ENCODE measurements at places on chromosomes 7 and 10.

DNA sequence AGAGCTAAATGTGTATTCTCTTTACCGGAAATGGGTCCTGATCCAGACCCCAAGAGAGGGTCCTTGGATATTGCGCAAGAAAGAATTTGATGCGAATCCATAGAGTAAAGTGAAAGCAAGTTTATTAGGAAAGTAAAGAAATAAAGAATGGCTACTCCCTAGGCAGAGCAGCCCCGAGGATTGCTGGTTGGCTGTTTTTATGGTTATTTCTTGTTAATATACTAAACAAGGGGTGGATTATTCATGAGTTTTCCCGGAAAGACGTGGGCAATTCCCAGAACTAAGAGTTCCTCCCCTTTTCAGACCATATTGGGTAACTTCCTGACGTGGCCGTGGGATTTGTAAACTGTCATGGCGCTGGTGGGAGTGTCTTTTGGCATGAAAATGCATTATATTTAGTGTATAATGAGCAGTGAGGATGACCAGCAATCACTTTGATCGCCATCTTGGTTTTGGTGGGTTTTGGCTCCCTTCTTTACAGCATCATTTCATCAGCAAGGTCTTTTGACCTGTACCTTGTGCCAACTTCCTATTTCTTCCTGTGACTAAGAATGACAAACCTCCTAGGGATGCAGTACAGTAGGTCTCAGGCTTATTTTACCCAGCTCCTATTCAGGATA lies 60.4 kb downstream of the ARL4A start:
- no peak for DNase-seq

GRCh38 chr10:92837456-92837855 lies 10.9 kb upstream of the EXOC6 start:
- DNase-seq = no peak

DNA sequence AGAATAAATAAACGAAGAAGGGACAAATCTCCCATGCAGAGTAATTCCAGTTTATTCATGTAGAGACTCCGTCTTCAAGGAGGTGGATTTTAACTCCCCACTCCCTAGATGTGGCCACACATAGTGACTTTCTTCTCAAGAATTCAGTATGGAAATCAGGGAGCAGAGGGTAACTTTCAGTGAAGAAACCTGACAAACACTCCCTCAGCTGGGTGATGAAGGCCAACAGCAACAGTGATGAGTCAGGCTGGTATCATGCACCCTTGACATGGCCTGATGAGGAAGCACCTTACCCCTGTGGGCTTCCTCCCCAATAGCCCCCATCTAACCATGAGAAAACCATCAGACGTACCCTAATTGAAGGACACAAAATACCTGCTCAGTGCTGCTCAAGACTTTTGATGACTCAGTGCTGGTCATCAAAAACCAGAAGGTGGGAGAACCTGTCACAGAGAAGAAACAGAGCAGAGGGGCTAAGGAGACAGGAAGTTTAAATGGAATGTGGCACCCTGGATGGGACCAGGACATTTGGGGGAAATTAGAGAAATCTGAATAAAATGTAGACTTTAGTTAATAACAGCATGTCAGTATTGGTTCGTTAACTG lies 50.6 kb downstream of the ADAMTS14 start:
- DNase-seq = no peak

DNA sequence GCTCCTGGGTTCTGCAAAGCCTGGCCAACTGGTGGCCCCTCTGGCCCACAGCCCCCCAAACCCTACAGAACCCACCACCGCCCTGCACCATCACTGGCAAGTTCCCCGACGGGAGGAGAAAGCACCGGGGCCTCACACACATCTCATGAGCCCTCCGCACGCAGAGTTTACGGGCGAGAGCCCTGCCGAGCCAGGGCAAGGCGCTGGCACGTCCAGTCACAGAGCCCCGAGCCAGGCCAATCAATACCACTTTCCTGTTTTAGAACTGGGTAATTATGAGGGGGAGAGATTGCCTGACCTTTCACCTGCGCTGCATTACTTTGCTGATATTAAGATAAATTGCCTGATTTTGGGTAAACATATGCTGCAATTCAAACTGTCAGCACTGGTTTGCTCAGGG lies 113.3 kb downstream of the EBF3 start:
- DNase-seq = no peak

DNA sequence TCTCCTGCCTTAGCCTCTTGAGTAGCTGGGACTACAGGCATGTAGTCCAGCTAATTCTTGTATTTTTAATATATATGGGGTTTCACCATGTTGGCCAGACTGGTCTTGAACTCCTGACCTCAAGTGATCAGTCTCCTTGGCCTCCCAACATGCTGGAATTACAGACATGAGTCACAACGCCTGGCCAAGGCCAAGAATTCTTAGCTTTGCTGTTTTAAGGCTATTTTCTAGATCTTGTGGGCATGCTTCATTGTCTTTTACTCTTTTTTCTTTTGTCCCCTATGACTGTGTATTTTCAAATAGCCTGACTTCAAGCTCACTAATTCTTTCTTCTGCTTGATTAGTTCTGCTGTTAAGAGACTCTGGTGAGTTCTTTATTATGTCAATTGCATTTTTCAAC lies 56.4 kb upstream of the TAS2R16 start:
- DNase-seq = no peak

DNA sequence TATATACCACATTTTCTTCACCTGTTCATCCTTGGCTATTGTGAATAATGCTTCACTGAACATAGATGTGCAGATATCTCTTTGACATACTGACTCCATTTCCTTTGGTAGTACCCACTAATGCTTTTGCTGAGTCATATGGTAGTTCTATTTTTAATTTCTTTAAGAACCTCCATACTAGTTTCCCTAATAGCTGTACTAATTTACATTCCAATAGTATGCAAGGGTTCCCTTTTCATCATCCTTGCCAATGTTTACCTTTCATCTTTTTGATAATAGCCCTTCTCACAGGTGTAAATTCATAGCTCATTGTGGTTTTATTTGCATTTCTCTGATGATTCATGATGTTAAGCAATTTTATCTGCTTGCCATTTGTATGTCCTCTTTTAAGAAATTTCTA lies 159.9 kb downstream of the CALCR start:
- no peak for DNase-seq

GRCh38 chr10:84801916-84802315 lies 473.5 kb downstream of the CCSER2 start:
- DNase-seq = no peak

GRCh38 chr7:76069238-76069638 lies 21.3 kb downstream of the MDH2 start:
- DNase-seq = no peak

GRCh38 chr10:1054684-1055083 lies 1.5 kb upstream of the WDR37 start:
- DNase-seq = no peak

GRCh38 chr10:103678178-103678526 lies 177.2 kb downstream of the SH3PXD2A start:
- DNase-seq = peak; percentile 66

DNA sequence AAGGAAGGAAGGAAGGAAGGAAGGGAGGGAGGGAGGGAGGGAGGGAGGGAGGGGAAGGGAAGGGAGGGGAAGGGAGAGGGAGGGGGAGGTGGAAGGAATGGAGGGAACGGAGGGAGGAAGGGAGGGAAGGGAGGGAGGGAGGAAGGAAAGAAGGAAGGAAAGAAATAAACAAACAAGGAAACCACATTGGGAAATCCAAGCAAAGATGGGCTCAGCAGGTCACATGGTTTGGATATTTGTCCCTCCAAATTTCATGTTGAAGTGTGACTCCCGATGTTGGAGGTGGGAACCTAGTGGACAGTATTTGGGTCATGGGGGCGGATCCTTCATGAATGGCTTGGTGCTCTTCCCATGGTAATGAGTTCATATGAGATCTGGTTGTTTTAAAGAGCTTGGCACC lies 454.6 kb upstream of the C7orf33 start:
- no peak for DNase-seq

DNA sequence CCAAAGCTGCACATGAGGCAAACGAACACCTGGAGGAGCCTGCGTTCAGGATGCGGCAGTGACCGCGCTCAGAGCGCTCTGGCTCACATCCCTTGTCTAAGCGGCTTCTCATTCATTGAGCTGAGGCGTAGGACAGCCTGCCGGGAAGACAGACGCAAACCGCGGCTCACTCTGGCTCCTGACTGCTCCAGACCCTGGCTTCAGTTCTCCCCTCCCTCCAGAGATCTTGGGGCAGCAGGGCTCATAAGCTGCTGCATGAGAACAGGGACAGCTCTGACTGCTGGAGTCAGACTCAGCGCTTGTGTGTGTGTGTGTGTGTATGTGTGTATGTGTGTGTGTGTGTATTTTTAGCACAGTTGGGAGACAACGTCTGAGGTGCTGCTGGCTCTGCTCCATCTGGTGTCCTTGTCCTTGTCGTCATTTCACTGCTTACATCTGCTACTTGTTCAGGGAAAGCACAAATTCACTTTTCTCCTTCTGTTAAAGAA lies 15.8 kb upstream of the LYZL2 start:
- no peak for DNase-seq

DNA sequence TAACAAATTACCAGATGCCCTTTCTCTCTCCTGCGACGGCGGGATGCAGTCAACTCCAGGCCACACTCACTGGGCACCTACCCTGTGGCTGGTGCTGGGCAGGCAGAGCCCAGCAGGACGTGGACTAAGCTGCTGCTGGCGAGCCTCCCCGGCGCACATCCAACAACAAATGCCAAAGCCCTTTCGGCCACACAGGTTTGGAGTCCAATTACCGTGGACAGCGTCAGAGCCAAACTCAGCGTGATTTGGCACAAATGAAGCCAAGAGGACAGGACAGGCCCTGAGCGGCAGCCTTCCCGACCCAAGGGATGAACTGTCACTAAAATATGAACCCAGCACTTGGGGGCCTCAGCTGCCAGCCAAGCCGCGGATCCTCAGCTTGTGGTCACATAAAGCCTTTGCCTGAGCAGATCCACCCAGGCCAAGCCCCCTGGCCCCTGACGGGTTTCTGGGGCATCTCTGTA lies 28.4 kb downstream of the DAGLB start:
- DNase-seq = no peak

GRCh38 chr7:36119005-36119706 lies 33.9 kb upstream of the EEPD1 start:
- DNase-seq = no peak

DNA sequence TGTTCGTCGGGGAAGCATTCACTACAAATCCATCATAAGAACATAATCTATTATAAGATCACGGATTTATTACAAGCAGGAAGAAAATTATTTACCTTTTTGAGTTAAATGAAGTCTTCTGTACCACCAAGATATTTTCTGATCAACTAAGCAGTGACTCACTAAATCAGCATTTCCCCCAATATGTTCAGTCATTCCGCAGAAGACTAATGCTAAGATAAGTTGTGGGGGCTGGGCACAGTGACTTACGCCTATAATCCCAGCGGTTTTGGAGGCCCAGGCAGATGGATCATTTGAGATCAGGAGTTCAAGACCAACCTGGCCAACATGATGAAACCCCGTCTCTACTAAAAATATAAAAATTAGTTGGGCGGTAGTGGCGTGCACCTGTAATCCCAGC lies 144.2 kb upstream of the EGR2 start:
- DNase-seq = no peak

DNA sequence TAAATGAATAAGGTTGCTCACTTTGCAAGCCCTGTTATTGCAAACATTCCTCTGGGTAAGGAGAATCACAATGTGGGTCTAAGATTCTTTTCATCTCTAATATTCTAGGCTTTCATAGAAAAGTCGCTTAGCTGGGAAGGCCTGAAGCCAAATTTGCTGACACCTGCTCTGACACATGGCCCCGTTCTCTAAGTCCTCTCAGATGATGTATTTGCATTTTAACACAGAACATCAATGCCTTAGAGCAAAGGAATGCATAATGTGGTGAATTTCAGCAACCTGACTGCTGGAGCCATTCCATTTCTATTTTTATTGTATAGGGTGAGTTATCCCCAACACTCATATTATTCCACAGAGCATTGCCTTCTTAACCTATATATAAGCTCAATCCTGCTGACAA lies 682.1 kb upstream of the NRP1 start:
- no peak for DNase-seq

DNA sequence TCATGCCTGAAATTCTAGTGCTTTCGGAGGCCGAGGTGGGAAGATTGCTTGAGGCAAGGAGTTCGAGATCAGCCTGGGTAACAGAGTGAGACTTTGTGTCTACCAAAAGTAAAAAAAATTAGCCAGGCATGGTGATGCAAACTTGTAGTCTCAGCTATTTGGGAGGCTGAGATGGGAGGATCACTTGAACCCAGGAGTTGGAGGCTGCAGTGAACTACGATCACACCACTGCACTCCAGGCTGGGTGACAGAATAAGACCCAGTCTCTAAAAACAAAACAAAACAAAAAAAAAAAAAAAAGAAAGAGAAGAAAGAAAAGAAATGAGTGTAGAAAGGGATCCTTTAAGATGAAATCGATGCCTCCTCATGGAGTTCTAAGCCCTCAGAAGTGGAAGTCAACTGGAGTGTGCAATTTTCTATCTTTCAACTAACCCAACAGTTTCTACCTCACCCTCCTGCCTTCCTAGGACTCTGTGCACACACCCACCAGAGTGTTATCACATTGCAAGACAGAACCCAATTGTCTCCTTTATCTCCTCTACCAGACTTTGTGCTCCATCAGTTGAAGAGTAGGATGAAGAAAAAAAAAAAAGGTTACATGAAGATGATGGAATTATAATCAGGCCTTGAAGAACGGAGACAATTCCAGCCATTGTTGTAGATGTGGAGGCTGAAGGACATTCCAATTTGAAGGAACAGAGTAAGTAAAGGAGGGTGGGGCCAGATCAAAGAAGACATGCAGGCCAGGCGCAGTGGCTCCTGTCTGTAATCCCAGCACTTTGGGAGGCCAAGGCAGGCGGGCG lies 26.9 kb downstream of the NYAP1 start:
- no peak for DNase-seq

GRCh38 chr7:93558705-93559614 lies 15.6 kb downstream of the CALCR start:
- no peak for DNase-seq

GRCh38 chr10:132392811-132393694 lies 3.9 kb upstream of the PWWP2B start:
- DNase-seq = no peak

DNA sequence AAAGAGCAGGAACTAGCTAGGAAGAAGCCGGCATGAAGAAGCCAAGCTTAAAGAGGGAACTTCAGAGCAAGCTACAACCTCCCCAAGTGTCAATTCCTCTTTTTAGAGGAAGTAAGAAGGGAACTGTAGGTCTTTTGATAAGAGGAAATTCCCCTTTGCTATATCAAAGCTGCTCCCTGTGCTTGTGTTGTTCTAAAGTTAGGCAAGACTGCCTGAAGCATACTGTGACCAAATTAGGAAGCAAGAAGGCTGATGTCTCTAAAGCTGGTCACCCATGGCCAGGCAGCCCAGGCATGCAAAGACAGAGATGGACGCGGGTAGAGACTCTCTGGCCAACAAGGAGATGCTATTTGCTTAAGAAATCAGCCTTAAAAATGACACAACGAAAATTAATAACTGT lies 87.9 kb downstream of the RNF216 start:
- no peak for DNase-seq

DNA sequence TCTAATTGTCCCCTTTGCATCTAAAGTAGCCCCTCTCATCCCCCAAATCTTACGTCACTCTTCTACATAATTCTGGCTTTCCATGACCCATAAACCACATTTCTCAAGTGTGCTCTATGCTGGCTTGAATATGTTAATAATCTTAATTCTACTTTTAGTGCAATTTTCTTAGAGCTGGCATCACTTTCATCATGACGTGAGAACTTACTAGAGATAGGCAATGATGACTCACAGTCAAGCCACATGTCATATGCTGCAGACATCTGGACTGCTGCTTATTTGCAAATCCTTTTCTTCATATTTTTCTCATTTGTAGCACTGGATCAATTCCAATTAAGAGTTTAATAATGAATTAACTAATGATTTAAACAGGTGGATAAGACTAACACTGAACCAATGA lies 260.7 kb upstream of the PRKCQ start:
- DNase-seq = no peak
